ENCODE measurements at places on chromosomes 1 and 21.

GRCh38 chr1:163928651-163929050, 606.9 kb downstream of the NUF2 start:
- DNase-seq, result no peak

DNA sequence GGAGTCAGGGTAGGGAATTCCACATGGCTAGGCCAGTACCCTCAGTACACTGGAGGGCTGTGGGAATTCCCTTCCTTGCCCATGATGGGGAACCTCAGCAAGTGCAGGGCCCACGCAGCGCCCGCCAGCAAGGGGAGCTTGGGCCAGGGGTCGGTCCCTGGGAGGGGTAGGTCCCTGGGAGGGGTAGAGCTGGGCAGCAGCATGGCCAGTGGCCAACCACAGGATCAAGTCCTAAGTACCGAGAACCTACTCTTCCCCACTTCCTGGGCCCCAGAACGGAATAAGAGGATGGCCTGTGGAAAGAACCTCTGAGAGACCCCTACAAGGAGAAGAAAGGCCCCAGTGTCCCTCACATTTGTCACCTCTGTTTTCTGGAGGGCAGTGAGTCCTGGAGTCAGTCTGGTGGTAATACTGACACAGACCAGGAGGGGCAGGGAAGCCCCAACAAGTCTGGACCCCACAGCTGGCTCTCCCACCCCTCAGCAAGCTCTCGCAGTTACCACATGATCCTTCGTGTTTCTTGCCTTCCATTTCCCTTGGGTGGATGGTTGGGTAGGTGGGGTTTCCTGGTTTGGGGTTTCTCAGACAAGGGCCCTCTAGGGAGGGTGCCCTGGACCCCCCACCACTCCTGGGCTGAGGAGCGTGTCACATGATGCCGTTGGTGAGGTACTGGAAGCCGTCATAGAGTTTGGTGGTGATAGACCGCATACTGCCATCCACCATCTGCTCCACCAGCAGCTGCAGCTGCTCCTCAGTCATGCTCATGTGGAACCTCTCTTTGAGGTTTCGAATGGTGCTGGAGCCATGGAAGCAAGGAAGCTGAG, 10.3 kb downstream of the ZNF687 start:
- no peak for DNase-seq

DNA sequence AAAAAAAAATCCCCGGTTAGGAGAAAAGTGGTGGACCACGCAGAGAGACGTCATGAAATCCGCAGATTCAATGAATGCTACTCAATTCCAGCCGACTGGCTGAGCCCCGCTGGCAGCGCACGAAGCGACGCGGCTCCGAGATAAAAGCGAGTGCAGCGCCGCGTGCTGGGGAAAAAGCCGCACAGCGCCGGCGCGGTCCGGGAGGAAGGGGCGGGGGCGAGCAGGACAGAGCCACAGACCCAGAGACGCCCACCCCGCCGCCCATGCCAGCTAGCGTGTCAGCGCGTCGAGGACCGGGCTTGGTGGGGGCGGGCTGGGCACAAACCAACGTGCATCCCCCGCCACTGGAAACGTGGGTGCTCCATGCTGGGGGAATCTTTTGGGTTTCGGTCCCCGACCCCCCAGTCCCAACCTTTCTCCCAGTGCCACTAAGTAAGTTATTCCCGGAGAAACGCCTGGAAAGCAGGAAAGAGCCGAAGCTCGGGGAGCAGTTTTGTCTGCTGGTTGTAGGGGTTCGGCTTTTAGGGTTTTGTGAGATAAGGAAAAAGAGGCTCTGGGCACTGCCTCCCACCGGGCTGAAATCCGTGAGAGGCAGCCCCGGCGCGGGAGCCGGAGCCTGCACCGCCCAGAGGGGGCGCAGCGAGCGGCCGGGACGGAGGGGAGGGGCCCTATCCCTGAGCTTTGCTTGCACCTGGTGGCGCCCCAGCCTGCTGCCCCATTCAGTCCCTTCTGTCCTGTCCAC, at the start of gene KCNJ6:
TSS of gene KCNJ6 (minus strand) at position 148 of the 742 bp plus-strand sequence. CDS start 75,775 bp downstream, outside the sequence.
- no peak for DNase-seq

- DNase-seq, result no peak
These were observed 30.1 kb upstream of the PTGFRN start for GRCh38 chr1:116879478-116880133.

DNA sequence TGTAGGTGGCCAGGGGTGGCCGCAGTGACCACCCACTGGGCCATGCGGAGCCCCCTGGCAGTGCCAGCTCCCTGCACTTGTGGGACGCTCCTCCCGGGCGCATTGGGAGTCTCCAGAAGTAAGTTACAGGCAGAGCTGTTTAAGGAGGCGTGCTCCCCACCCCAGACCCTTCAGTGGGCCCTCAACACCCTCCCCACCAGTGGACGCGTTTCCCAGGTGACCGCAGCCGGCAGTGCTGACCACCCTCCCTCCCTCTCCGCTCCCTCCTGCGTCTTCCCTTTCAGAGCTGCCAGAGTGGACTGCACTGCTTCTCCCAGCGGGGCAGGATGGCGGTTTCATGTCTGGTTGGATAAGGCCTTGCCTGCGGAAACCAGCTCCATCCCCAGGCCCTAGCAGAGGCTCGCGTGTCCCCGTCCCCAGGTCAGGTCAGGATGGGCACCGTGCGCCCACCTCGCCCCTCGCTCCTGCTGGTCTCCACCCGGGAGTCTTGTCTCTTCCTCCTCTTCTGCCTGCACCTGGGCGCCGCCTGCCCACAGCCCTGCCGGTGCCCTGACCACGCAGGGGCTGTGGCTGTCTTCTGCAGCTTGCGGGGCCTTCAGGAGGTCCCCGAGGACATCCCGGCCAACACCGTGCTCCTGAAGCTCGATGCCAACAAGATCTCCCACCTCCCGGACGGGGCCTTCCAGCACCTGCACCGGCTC, 1.1 kb downstream of the LRRC3 start:
- no peak for DNase-seq

DNA sequence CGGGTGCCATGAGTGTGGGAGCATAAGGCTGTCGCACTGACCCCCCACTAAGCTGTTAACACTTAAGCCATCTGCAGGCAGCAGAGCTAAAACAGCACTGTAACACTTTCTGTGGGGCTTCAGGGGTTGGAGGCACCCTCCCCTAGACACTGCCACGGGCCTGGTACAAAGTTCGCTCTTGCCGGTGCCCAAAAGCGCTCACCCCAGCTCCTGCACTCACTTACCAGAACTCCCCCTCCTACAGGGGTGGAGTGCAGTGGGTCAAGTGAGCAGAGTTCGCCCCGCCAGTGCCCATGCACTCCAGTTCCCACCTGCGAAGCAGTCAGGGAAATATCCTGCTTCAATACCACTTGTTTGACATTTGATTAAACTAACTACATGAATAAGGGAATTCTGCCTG, 46.3 kb upstream of the CFAP298 start:
- no peak for DNase-seq

DNA sequence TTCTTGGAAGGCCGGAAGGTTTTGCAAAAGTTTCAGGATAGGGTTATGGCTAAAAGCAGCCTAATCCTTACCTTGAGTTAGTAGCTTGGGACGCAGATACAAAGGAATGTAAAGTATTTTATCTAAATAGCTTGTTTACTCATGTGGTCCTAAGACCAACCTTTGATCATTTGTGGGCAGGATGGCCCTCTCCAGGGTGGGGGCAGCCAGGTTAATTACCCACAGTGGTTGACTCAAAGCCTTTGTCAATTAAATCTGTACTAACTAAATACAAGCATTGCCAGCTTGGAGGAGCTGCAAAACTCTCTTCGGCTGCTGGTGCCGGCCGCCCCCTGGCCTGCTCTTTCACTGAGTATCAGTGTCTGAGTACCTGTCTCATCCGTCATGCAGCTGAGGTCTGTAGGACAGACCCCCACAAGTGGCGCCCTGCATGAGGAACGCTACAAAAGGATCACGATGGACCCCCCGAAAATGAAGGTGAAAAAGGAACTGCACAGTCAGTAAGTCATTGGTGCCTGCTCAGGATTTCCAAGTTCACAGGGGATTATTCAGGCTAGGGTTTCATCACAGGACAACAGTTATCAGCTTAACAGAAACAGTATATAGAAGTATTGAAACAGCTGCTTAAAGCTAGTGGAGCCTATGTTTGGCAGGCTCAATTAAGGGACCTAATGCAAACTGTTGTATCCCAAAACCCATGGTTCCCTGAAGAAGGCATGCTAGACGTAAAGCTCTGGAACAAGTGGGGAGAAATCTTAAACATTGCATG, 212.5 kb upstream of the MAP1LC3C start:
- DNase-seq, result no peak

- no peak for DNase-seq
These were observed 1.4 kb upstream of the FDPS start for GRCh38 chr1:155307247-155307740.

DNA sequence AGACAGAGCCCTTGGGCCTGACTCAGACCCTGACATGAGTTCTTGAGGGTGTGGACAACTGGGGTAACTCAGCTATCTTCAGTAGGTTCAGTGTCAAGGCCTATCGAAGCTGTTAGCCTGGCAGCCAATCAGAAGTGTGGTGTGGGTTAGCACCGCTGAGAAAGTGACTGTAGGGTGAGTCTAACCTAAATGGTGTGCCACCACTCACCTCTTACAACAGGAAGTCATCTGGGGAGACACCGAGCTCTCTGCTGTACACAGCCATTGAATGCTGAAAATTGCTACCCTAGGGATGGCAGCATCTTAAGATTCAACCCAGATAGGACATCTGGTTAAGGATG, 44.6 kb downstream of the RASSF5 start:
- DNase-seq, result peak; percentile 73

- no peak for DNase-seq
These were observed 22.6 kb downstream of the NPL start for GRCh38 chr1:182811975-182812722.

DNA sequence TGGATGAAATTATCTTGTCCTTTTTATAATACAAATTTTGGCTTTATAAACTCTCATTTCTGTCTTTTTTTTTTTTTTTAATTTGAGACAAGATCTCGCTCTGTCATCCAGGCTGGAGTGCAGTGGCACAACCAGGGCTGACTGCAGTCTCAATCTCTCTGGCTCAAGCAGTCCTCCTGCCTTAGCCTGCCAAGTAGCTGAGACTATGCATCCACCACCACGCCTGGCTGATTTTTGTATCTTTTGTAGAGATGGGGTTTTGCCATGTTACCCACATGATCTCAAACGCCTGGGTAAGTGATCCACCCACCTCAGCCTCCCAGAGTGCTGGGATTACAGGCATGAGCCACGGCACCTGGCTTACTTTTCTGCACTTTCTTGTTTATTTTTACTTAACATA, 7.5 kb downstream of the TOR1AIP1 start:
- no peak for DNase-seq

DNA sequence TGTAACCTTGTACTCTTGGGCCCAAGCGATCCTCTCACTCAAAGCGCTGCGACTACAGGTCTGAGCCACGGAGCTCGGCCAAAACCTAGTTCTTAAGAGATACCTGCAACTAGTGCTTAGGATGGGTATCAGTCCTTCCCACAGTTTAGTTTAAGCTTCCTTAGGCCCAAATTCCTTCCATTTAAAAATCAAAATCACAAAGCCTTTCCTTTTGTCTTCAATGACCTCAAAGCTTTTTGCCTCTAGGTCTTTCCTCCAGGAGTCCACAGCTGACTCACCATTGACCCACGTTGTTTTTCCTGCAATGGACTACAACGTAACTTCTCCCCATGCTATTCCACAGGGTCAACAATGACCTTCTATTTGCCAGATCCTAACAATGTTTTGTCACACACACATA, 64.0 kb downstream of the APP start:
- no peak for DNase-seq

DNA sequence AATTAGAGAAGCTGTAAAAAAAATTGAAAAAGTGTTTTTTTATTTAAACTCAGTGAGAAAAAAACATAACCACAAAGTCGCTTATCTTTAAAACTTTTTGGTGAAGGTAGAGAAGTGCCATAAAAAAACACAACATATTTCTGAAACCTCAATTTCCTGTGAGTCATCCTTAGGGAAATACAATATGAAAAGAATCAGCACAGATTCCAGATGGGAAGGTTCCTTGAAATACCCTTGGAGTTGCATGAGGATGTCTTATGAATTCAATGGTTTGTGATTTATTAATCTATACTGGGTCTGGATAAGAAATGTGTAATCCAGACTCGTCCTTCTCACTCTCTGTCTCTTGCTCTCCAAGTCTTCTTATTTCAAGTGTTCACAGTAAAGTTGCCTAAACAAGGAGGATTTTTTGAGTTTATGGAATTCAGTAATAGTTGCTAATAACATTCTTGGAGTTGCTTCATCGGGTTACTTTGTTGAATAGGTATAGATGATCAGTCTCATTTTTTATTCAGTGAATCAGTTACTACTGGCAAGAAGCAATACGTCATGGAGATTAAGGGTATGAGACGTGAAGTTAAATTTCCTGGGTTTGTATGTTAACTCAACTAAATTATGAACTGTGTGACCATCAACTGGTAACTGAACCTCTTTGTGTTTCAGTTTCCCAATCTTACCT, 191.4 kb downstream of the KCNK2 start:
- DNase-seq, result no peak

DNA sequence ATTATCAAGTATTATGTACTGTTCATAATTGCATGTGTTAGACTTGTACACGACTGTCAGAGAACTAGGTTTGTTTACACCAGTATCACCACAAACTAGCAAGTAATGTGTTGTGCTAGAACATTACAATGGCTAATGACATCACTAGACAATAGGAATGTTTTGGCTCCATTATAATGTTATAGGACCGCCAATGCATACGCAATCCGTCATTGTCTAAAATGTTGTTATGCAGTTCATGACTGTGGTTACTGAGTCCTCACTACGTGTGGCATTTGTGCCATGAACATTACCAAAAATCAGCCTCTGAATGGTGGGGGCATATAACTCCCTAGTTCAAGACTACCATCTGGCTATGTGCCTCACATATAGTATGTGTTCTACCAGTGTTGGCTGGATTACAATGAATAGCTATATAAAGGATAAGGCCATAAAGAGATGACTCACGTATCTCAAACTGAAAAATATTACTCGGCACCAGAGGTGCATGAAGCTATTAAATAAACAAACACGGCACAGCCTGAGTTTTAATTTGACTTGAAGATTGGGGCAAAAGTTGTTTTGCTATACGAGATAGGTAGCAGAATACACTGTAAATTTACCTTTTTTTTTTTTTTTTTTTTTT, 89.1 kb upstream of the COL24A1 start:
- DNase-seq, result no peak

GRCh38 chr1:104946558-104947210, 1197.0 kb downstream of the AMY1C start:
- no peak for DNase-seq

GRCh38 chr1:212549503-212550017, 59.0 kb upstream of the ATF3 start:
- DNase-seq, result no peak

DNA sequence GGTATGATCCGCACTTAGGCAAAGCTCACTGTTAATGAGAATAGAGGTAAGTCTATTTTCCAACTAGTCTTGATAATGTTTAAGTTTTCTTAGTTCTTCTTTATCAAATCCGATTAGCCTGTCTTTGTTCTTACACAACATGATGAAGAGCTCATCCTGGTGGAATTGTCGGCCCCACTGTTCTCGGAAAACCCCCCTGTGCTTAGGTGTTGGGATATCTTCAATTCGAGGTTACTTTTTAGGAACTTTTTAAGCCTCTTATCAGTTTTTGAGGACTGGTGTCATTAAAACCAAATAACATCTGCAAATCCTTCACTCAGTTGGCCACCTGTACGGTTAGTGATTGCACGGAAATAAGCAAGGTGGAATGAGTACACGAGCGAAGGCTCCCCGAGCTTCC, 60.7 kb upstream of the KIF26B start:
- no peak for DNase-seq

All from activated CD4-positive, alpha-beta T cell treated with anti-CD3 and anti-CD28 coated beads for 4 hours (primary cell).